Sigmoid colon (tissue), 7 donors: ENCODE measurements at places on chromosomes 13 and 19.

GRCh38 chr13:80451641-80452040 lies 110.7 kb upstream of the SPRY2 start:
- no peak for DNase-seq

- no peak for DNase-seq
Observed at GRCh38 chr13:53112522-53112921, 83.9 kb downstream of the OLFM4 start.

DNA sequence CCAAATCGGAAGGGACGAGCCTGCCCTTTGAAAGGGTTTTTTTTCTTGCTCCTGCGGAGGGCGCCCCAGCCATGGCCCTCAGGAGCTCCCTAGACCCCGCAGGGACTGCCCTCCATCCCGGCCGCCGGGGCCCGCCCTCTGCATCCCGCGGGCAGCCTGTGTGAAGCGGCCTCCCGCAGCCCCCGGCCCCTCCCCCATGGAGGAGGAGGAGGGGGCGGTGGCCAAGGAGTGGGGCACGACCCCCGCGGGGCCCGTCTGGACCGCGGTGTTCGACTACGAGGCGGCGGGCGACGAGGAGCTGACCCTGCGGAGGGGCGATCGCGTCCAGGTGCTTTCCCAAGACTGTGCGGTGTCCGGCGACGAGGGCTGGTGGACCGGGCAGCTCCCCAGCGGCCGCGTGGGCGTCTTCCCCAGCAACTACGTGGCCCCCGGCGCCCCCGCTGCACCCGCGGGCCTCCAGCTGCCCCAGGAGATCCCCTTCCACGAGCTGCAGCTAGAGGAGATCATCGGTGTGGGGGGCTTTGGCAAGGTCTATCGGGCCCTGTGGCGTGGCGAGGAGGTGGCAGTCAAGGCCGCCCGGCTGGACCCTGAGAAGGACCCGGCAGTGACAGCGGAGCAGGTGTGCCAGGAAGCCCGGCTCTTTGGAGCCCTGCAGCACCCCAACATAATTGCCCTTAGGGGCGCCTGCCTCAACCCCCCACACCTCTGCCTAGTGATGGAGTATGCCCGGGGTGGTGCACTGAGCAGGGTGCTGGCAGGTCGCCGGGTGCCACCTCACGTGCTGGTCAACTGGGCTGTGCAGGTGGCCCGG lies 815 bp downstream of the MAP3K10 start:
- peak; percentile 70 for DNase-seq

DNA sequence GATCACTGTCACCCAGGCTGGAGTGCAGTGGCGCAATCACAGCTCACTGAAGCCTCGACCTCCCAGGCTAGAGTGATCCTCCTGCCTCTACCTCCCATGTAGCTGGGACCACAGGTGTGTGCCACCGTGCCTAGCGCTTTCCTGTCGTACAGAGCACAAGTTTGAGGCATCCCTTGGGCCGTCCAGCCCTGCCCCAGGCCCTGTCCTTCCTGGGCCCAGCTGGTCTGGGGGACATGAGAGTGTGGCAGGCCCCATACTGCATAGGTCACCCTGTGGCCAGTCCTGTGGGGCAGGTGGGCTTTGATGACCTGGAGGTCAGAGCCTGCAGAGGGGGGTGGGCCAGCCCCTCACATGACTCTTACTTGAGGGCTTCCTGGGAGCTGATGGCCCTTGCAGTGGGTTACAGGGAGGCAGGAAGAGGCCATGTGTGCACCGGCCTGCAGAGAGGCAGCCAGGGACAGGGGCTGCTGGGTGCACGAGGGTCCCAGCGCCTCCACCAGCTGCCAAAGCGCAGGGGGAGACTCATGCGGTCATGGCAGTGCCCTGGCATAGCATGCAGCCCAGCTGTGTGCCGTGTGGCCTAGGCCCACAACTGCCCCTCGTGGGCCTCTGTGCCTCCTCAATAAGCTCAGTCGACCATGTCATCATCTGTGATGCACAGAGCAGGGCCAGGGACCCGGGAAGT lies 61.4 kb downstream of the KDM4B start:
- no peak for DNase-seq

GRCh38 chr19:48206397-48207093 lies 36.1 kb downstream of the ZSWIM9 start:
- DNase-seq, result no peak

DNA sequence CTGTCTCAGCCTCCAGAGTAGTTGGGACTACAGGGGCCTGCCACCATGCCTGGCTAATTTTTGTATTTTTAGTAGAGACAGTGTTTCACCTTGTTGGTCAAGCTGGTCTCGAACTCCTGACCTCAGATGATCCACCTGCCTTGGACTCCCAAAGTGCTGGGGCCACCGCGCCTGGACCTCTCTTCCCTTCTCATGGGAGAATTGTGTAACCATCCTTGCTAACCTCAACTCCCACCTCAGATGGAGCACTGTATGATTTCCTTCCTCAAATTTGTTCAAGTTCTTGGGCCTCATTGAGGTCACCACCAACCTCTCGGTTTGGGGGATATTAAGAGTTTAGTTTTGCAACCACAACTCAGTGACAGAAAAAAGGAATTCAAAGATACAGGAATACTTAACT lies 10.7 kb downstream of the LILRA5 start:
- DNase-seq, result no peak

DNA sequence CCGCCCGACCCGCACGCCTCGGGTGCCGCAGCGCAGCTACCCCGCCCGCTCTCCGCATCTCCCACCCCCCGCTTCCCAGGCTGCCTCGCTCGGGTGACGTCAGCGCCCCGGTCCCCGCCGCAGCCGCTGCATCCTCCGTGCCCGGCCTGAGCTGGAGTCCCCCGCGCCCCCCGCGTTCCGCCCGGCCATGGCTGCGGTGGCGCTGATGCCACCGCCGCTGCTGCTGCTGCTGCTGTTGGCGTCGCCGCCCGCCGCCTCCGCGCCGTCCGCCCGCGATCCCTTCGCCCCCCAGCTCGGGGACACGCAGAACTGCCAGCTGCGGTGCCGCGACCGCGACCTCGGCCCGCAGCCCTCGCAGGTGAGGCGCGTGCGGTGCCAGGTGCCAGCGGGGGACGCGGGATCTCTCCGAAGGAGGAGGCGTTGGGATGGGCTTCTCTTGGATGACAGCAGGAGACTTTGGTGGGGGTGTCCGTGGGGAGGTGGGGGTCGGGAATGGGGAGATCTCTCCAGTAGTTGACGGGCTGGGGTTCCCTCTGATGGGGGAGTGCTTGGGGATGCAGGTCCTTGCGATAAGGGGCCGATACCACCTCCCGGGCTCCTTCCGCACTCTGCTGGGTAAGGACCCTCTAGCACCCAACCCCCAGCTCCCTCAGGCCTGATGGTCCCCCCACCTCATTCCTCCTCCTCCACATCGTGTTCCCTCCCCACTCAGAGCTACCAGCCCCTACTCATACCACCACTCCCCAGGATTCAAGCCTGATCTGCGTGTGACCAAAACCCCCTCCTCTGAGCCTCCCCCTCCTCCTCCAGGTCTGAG lies at the start of gene TMEM59L:
Gene TMEM59L (plus strand): TSS at position 99 of the 817 bp plus-strand sequence. CDS start 89 bp downstream, at position 188.
- no peak for DNase-seq

DNA sequence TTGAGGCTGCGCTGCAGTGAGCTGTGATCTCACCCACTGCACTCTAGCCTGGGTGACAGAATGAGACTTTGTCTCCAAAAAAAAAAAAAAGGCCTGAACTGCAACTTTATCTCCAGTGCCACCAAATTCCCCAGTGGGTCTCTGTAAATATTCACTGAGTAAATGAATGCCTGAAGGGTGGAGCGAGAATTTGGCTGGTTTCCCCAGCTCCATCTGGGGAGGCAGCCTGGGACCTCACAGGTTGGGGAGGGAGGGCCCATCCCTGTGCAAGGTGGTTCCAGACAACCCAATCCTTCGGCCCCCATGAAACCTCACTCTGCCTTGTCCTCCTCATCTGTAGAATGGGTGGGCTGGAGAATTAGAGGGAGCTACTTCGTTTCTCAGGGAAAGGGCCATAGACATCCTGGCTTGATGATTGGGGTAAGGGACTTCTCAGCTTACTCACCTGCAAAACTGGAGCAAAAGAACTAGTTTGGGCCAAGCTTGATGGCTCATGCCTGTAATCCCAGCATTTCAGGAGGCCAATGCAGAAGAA lies 4.2 kb upstream of the PKN1 start:
- DNase-seq, result no peak

DNA sequence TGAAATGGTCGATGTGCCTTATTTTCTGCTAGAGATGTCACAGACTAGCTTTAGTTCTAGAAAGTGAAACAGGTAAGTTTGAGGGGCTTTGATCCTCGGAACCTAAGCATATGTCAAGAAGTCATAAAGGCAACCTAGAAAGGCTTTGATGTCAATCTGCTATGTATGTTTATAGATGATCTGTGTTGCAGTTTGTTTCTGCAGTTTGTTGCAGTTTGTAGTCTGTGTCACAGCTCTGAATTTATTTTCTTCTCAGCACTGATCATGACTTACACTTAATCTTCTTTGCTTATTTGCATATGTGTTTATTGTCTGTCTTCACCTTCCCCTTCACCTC lies 5.9 kb downstream of the LSM14A start:
- no peak for DNase-seq

DNA sequence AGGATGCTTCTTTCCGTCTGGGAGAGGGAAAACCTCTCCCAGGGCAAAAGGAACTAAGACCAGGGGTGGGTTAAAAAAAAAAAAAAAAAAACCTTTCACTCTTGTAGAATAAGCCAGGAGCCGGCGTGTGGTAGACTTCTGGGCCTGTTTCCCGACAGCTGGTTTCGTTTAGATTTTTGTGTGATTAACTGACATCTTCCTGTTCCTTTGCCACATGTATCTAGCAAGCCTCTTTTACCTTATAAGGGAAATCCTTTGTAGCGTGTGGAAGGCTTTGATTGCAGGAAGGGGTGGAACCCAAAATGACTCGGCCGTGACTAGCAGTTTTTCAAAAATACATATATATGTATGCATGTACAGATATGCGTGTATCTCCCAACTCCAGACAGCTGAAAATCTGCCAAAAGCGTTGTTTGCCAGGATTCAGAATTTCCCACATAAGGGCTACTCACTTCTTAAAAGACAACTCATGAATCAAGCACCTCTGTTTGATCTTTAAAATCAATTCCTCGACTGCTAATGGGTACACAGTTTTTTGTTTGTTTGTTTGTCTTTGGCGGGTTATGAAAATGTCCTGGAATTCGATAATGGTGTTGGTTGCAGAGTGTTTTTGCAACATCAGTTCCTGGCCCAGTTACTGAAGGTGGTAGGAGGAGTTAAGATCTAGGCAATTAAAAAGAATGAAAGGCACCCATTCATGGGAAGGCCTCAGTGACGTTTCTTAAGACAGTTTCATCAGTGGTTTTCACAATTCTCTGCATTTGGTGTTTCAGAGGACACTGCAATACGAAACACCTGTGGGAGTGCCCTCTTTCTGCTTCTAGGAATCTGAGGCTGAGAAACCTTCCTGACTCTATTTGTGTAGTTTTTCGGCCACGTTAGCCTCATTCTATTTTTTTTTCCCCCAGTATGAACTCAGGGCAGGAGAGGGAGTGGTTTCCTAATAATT lies 2.7 kb downstream of the TPM4 start:
- DNase-seq, result peak; percentile 94

- peak; percentile 97 for DNase-seq
Observed at GRCh38 chr19:12793290-12794195, 2.3 kb downstream of the JUNB start.
